ENCODE measurements at places on chromosomes 13 and 19. TPM values are rescaled to one million over a fixed set of nuclear protein-coding genes. Genes with fewer than 3 reads are reported as not detected.

GRCh38 chr19:18775586-18776287 is 15.4 kb downstream of the COMP start:
- no peak for DNase-seq

- no peak for DNase-seq
Observed at GRCh38 chr19:7670790-7671189, 1.9 kb downstream of the RETN start.

DNA sequence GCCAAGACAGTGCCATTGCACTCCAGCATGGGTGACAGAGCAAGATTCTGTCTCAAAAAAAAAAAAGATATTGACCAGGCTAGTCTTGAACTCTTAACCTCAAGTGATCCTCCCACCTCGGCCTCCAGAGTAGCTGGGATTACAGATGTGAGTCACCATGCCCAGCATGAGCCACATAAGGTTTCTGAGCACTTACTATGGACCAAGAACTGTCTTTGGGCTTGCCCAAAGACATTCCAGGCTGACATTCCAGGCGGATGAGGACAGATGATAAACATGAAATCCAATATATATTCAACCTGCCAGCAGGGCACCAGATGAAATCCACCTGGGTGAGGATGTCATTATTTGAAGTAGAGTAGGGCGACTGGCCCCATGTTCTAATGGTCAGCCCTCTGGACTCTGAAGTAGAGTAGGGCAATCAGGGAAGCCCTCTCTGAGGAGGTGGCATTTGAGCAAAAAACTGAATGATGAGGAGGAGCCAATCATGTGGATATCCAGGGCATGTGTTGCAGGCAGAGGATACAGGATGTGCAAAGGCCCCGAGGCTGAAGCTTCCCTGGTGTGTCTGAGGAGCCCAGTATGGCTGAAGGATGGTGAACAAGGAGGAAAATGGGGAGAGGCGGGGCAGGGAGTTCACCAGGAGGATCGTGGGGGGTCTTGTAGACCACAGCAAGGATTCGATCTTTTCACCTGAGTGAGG is 4.0 kb downstream of the C19orf38 start:
- DNase-seq, result no peak

- no peak for DNase-seq
Observed at GRCh38 chr13:102234618-102235017, 167.2 kb downstream of the FGF14 start.

Gene PRKCG
- not detected for total RNA-seq
